ENCODE measurements at places on chromosomes 2 and 18.
A peak's percentile ranks its signal among the peaks of the same experiment; 100 is the strongest.

GRCh38 chr2:224347176-224348051 is 54.5 kb downstream of the FAM124B start:
- DNase-seq = peak; percentile 44

DNA sequence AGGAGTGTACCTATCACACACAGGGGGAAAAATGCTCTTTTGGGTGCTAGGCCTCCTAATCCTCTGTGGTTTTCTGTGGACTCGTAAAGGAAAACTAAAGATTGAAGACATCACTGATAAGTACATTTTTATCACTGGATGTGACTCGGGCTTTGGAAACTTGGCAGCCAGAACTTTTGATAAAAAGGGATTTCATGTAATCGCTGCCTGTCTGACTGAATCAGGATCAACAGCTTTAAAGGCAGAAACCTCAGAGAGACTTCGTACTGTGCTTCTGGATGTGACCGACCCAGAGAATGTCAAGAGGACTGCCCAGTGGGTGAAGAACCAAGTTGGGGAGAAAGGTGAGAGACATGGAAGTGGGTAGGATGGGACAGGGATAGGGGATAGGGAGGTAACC is 12.2 kb downstream of the DHRS9 start:
- no peak for DNase-seq

DNA sequence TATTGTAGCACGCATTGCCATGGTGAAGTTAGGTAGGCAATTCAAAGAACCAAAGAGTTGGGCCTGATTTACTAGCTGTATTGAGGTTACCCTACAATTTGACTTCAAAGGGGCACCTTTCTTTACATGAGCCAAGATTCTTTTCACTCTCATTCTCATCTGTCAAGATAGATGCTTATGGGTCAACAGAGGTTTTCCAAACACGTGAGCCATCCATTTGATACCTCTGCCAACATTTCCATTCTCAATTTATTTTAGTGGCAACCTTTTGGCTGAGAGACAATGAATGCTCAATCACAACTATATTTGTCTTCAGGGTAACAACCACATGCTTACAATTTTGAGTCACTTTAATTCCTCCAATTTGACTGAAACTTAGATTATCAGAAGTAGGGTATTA is 370.6 kb upstream of the CDH20 start:
- no peak for DNase-seq

DNA sequence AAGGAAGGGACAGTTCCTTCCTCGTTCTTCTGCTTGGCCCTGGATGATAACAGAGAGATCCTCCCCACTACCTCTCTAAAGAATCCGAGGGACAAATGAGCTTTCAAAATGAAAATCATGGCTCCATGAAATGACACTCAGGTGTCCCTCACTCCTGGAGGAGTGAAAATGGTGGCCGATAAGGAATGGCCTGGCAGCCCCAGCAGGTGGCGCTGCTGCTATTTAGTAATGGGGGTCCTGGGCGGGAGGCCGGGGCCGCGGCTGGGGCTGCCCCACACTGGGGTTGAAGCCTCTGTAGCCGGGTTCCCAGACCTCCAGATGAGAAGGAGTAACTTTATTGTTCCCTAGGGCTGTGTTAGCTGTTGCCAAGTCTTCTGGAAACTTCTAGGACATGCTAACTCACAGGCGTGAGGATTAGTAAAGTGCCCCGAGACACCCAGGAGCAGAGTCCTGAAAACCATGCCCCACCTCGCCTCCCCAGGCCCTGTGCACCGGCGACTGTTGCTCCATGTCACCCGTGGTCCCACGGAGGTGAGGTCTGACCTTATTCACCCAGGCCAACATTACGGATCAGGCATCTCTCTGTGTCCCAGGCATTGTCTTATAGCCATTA is 138.0 kb downstream of the CTIF start:
- DNase-seq = peak; percentile 50

DNA sequence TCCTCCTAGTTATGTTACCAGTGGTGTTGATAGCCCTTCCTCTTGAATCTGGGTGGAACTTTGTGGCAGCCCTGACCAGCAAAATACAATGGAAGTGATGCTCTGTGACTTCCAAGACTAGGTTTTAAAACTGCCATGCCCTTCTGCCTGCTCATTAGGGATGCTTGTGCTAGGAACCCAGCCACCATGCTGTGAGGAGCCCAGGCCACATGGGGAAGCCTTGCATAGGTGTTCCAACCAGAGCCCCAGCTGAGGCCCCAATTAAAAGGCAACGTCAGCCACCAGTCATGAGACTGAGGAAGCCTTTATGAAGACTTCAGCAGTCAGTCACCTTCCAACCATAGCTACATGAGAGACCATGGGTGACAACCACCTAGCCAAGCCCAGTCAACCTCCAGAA is 14.0 kb upstream of the MAPRE2 start:
- no peak for DNase-seq

GRCh38 chr2:218828477-218828778 is 3.2 kb downstream of the PRKAG3 start:
- no peak for DNase-seq

- DNase-seq = peak; percentile 19
These were observed 71.1 kb upstream of the SH3BP4 start for GRCh38 chr2:234880551-234881211.

DNA sequence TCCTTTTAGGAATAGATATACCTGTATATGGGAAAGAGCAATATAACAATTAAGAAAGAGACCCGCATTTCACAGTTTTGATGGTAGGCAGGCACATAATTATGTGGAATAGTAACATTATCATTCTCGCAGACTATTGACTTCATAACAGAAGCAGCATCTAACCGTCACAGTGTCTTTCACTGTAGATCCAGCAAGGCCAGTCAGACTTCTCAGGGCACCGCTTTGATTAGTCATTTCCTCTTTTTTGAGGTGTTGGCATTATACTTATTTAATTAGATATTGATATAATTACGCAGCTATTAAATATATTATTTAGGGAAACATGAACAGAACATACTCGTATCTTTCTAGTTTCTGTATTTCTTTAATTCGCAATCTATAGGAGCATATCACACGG is 176.4 kb downstream of the NAPG start:
- no peak for DNase-seq

- no peak for DNase-seq
These were observed 79.9 kb downstream of the EPAS1 start for GRCh38 chr2:46377101-46377581.

DNA sequence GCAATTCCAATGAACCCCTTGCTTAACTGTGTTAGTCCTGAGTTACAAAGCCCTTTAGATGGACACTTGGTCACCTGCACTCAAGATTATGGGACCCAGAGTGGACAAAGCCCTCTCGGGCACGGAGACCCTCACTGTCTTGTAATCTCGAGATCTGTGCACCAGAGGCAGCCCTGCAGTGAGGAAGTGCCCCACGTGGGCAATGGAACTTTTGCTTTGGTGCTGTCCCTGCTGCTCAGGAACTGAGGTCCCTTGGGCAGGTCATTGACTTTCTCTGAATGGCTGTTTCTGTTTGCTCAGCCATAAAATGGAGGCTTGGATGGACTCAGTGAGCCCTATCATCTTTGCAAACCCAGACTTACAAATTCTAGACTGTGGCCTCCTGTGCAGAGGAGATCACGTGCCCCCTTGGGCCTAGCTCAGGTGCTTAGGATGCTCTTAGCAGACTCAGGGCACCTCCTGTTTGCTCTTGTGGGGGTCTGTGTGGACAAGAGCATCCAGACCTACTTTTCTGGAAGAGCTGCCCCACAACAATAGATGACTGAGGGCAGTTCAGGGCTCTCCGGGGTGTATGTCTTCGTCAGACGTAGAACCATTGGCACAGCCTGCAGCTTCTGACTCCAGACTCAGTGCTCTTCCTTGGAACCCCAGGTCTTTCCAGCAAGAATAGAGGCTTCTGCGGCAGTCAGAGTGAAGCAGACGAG is 94.5 kb upstream of the HS6ST1 start:
- DNase-seq = no peak

DNA sequence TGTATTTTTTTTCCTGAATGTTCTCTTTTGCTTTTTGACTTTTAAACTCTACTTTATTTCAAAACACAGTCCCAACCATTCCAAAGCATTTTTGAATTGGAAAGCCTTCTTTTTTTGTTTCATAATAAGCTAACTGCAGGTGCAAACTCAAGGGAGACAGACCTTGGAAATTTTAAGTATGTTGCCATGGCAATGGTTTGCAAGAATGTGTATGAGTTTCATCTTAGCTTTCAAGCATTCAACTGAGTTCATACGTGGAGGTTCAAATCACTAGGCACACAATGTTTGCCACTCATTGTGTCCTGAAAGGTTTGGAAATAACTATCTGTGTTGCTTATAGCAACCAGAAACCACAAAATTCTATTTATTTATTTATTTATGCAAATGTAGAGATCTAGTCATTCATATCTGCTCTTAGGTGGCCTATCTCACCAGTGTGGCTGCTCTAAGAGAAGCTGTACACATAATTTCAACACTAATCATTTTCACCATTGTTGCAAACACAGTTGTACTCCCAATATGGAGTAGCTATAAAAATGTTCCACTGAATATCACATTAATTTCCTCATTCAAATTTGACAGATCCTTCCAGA is 805.7 kb upstream of the FSHR start:
- no peak for DNase-seq

GRCh38 chr18:2853926-2854664 is 7.3 kb downstream of the EMILIN2 start:
- DNase-seq = peak; percentile 45

- no peak for DNase-seq
These were observed 25.5 kb upstream of the PPP1CB start for GRCh38 chr2:28726177-28726576.

Measured in fibroblast of skin of back (primary cell).